ENCODE measurements at places on chromosomes 5 and 9.

- no peak for DNase-seq
These were observed 26.8 kb upstream of the MVB12B start for GRCh38 chr9:126299706-126300276.

GRCh38 chr5:112061666-112062065 lies 304.7 kb upstream of the NREP start:
- DNase-seq: no peak

DNA sequence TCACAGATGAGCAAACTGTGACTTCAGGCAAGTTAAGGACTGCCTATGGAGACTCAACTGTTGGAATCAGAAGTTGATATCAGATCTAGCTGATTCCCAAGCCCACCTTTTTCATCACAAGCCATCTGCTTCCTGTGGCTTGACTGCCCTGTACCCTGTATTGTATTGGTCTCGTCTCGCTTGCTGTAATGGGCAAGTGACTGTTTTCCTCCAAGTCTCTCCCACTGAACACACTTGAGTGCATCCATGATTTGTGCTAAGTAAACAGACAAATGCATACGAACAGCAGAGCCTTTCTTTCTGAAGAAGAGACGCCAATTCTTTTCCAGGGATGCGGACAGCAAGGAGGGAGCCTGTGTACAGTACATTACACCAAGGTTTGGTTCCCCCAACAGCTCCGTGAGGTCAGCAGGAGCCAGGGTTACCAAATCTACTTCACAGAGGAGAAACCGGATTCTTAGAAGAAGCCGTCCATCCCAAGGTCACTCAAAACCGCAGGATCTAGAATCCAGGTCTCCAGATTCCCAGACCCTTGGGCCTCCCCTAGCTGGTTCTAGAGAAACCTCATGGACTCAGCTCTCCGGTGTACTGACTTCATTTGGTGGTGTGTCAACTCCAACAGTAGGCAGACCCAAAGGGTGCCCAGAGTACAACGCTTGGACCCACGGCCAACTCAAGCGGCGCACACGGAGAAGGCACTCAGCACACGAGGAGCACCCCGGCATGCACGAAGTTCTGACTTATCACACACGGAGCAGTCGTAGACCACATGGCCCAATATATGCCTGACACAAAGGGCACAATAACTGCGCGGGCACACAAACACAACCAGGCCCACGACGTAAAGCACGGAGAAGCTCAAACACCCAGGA lies 1.1 kb downstream of the BAG1 start:
- peak; percentile 20 for DNase-seq

GRCh38 chr9:70398145-70398556 lies 16.3 kb downstream of the KLF9 start:
- DNase-seq: no peak

DNA sequence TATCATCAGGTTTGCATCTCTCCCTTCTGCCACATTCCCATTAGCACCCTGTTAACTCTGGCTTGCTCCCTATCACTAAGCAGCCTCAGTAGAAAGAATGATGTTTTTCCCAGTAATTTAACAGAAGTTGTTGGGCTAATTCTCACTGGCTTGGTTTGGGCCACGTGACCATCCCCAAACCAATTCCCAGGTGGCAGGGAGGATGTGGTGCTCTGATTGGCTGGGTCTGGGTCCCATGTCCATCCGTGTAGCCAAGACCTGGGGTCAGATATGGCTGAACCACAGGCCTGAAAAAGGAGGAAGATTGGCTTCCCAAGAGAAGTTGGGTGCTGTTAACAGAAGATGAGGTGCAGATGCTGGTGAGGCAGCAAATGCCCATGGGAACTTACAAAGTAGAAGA lies 122.0 kb downstream of the BOD1 start:
- no peak for DNase-seq

GRCh38 chr5:84227236-84227635 lies 157.4 kb downstream of the EDIL3 start:
- no peak for DNase-seq

GRCh38 chr9:95848764-95849163 lies 26.7 kb upstream of the ERCC6L2 start:
- no peak for DNase-seq

- DNase-seq: no peak
These were observed 39.4 kb upstream of the TRAF1 start for GRCh38 chr9:120966013-120966369.

DNA sequence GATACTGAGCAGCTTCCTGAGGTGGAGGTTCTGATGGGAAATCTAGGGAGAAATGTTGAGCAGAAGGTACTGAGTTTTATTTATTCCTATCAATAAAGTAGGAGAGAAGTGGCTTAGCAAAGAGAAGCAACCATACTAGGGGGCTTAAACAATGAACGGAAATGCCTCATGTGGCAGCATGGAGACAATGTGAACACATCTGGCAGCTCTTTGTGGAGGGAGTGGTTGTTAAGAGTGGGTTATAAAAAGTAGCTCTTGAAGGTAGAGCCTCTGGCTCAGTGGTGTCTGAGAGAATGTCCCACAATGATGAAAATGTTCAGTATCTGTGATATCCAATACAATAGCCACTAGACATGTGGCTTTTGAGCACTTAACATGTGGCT lies 52.7 kb upstream of the EQTN start:
- DNase-seq: peak; percentile 53

DNA sequence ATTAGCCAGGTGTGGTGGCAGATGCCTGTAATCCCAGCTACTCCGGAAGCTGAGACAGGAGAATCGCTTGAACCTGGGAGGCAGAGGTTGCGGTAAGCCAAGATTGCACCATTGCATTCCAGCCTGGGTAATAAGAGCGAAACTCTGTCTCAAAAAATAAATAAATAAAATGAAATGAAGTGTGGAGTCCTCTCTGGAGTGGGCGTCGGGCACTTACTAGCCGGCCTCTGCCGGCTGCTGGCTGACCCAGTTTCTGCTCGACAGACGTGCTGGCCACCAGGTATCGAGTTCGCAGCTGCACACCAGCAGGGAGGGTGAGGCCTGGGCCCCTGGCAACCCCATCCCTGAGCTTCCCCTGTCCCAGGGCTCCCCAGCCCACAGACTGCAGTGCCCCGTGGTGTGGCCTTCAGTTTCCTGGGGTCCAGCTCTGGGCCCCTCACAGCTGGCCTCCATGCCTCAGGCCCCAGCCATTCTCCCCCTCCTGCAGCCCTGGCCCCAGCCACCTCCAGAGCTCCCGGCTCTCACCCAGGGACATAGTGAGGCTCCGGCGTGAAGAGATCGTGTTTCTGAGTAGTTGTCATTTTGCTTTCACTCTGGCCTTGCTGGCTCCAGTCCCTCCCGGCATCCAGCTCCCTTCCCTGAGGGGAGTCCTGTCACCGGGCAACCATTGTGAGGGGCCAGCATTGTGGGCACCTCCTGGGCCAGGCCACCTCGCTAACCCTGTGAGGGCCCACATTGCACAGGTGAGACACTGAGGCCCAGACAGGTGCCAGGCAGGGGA lies 3.8 kb upstream of the STPG3 start:
- DNase-seq: no peak

DNA sequence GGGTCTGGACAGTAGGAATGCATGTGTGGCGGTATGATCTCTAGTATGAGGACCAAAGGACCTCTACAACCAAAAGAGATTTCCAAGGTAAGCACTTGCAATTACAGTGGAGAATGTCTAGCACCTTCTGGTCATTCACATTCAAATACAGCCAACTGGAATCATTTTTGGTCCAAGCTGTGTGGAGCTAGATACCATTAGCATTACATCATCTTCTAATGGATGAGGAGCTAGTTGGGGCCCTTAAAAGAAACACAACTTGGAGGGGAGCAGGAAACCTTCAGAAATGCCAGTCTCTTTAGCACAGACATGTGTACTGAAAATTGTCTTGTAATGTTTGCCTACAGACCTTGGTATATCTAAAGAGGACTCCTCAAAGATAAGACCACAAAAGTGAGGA lies 244.7 kb downstream of the BNC2 start:
- DNase-seq: no peak

- DNase-seq: no peak
These were observed 33.5 kb downstream of the GNA14 start for GRCh38 chr9:77614645-77615044.

- peak; percentile 32 for DNase-seq
These were observed 342.4 kb upstream of the GRIA1 start for GRCh38 chr5:153147891-153148623.

DNA sequence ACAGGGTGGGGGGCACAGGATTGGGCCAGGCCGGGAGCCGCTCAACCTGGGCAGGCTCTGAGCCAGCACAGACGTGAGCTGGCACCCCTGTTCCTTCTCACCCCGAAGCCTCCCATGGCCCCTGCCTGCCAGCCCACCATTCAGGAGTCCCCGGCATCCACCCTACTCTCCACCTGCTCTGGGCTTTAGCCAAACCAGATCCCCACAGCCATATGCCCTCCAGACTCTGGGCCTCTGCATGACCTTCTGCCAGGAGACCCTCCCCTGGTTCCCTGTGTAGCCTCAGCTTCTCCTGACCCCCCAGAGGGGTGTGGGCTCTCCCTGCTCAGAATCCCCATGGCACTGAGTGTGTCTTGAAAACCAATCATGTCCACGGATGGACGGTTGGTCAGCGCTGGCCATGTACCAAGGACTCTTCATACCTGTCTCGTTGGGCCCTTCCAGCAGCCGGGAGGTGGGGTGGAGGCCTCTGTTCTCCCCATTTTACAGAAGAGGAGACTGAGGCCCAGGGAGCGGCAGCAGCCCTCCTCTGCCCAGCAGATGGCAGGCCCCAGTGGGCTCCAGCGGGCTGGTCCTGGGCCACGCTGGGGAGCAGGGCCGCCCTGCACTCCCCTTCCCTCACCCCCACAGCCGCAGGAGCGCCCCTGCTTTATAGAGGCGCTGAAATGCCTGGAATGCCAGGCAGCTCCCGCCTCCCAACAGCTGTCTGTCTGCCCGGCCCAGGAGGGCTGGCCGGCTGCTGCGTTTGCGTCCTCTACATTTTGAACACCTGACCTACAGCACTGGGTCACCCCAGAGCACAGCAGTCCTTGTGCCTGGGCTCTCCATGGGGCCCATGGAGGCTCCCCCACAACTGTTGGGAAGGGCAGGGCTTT lies 3.5 kb upstream of the MYMK start:
- DNase-seq: no peak

DNA sequence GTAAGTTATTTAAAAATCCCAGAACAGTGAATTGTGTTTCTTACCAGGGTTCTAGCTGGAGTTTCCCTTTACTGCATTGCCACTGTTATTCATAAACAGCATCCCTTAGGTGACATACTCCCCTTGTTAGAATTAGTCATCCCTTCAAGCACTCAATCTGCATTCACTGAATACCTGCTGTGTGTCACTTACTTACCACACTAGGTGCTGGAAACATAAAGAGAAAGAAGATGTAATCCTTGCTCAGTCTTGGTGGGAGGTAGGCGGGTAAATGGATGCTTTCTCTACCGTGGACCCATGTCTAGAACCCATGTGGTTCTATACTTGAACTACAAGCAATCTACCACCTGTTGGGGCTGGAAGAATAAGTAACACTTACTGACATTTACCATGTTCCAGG lies 371.6 kb downstream of the KDM4C start:
- DNase-seq: no peak

DNA sequence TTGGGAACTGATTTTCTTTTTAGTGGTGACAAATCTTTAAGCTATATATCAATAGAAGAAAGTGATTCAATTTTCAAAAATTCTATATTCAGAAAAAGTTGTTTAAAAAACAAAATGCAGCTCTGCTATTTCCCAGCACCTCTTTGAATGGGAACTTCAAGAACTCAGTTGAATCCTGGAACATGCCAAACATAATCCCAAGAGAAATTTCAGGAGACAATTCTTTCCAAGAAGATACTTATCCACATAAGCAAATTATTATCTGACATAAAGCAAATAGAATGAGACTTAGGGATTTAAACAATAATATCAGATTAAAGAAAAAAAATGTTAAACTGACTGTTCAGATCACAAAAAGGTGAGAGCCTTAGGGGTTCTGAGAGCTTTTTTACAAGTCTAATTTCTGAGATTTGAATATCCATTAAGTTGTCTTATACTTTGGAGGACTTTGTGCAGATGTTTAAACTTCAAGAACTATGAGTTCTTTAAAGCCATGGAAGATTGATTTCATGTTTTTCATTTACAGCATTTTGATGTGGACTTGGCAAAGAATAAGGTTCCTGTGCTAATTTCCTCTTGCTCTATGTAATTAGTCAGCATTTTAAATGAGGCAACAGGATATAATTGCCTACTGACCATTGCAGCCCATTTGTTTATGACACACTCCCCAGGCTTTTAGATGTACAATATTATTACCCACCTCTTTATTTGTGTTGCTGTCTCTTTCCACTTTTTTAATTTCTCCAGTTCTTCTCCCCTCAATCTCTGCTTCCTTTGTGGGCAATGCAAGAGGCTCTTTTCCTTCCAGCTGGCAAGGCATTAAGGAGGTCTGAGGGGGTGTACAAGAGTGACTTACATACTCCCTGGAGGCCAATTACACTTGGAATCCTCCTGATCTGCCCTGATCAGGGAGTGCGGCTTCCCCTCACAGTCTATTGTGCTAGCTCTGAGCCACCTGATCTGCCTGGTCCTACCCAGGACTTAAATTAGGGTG lies 419.1 kb downstream of the NR2F1-AS1 start:
- DNase-seq: no peak

DNA sequence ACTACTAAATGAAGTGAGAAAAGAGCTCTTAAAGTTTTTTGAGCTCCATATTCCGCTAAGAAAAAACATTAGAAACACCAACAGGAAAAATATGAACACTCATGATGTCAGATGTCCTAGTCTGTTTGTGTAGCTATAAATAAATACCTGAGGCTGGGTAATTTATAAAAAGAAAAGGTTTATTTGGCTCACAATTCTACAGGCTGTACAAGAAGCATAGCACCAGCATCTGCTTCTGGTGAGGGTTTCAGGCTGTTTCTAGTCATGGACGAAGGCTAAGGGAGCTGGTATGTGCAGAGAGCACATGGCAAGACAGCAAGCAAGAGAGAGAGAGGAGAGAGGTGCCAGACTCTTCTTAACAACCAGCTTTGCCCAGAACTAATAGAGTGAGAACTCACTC lies 186.2 kb downstream of the PLK2 start:
- DNase-seq: no peak

DNA sequence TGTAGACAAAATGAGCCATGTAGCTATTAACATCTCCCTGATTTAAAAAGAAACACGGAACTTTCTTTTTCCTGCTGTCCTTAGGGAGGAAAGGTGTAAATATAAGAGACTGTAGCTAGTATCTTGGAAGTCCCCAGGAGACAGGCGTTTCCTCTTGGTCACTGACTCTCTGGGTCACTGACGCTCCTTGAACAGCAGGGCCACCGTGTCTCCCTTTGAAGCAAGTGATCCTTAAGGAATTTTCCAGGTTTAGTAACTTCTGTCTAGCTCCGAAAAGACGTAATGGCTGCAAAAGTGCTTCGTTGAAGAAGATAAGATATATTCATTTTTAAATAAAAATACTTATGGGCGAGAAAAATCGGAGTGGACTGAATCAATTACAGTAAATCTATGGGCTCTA lies 745 bp upstream of the CLTA start:
- DNase-seq: no peak

DNA sequence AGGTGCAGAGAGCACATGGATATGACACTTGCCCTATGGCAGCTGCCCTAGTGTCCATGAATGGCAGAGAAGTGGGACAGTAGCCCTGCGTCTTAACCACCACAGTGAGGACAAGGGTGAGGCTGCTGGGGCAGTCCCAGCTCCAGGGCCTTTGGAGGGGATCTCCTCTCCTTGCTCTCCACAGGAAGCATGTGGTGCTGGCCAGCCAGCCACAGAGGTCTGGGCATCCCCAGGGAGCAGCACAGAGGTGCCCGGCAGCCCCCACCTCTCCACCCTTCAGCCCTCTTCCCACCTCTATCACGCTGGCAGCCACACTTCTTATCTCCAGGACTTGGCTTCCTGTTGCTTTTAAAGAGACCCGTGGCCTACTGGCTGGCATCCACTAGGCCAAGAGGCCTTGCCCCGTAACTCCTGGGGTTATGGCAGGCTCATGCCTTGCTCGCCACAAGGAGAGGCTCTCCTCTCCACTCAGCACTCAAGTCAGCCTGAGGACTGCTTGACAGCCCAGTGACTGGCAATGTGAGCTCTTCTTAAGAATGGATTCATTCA lies 21.9 kb downstream of the CSF2 start:
- DNase-seq: no peak

Data from NCI-H345 (cell line).